WERI-Rb-1 (cell line): ENCODE measurements at places on chromosomes 6 and 20.

- DNase-seq: no peak
Measured at GRCh38 chr6:25061289-25061936, 125.7 kb upstream of the RIPOR2 start.

DNA sequence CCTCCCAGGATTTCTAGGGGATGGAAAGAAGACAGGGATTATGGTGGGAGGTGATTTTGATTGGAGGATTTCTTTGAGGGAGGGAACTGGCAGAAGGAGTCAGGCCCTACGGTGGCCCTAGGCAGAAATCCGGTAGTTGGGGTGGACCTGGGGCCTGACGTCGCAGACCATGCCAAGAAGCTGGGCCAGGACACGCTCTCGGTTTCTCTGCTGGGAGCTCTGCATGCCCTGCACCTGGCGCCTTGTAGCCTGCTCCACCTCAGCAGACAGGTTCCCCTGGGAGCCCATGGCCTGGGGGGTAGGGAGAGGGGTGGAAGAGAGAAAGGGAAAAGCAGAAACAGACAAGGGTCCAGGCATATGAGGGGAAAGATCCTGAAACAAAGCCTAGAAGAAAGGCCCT lies 1.1 kb downstream of the ATP6V1G2 start:
- DNase-seq: peak; percentile 81

- DNase-seq: peak; percentile 70
Measured at GRCh38 chr20:2872459-2873009, 747 bp upstream of the PTPRA start.

GRCh38 chr6:106100755-106101154 lies 14.6 kb downstream of the PRDM1 start:
- DNase-seq: no peak

- no peak for DNase-seq
Measured at GRCh38 chr6:134816780-134817179, 133.1 kb downstream of the ALDH8A1 start.

DNA sequence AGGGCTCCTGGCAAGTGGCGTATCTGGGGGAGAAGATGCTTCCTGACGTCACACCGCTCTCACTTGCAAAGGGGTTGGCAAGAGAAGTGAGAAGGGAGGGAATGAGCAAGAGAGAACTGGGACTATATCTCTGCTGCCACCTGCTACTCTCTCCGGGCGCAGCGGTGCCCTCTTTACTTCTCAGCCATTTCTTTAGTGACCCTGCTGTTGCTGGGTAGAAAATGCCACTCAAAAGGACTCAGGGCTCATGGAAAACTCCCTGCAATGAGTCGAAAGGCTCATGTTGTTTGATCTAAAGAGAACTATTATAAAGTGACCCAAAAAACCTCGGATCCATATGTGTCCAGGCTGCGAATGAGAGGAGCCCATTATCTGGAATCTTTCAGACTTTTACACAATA lies 401.8 kb downstream of the SAMD5 start:
- no peak for DNase-seq

GRCh38 chr6:125789576-125790357 lies 993 bp upstream of the NCOA7 start:
- peak; percentile 51 for DNase-seq

DNA sequence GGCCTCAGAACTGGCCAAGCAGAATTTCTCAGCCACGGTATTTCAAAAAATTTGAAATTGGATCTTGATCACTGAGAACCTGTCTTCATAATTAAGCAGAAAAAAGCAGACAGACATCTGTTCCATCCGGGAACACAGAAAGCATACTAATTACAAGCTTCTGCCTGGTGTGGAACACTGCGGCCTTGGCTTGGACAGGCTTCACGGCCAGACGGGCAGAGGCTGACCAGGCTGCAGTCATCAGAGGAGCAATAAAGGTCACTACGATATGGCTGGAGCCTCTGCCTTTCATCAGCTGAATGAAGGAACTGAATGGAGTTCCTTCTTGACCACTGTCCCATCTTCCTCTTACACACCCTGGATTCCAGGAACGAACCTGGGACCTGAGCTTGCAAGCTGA lies 3.9 kb upstream of the NRSN1 start:
- DNase-seq: no peak

DNA sequence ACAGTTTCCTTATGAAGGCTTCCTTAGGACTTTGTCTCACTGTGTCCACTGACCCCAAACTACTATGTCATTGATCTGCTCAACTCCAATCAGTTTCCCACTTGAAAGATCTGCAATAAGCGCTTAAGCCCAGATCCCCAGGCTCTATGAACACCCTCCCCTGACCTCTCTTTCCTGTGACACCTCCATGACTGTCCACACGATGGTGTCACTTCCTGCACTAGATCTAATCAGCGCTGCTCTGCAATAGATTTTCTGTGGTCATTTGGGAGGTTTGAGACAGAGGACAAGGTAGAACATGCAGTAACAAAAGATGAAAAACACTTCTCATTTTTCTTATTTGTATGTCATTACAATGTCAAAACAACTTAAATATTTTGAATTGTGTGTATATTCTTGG lies 304.6 kb upstream of the AGPAT4 start:
- DNase-seq: peak; percentile 54

- no peak for DNase-seq
Measured at GRCh38 chr20:3134151-3134550, 25.5 kb downstream of the FASTKD5 start.

DNA sequence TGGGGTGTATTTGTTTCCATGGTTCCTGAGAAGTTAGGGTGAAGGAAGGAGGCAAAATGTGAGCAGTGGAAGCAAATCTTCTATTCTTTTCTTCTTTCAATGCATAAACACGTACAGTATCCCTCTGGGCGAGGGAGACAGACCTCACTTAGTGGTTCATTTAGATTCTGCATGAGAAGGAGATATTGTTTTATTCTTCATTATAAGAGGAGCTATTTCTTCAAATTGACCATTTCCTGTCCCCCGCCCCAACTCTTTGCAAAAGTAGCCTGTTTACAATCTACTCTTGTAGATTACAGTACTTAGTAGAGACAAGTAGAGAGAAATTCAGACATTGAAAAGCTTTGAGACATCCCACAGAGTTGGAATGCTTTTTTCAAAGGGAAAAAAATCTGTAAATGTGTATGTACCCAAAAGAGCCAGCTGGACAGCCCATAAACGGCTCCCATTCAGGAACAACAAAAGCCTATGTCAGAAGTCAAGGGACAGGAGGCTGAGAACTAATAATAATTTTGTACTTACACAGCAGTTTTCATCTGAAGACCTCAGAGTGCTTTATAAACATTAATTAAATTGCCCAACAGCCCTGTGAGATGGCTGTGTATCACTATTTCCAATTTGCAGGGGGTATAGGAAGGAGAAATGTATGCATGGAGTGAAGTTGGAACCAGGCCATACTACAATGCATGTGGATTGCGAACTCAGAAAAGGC lies 23.9 kb downstream of the CD83 start:
- DNase-seq: no peak

DNA sequence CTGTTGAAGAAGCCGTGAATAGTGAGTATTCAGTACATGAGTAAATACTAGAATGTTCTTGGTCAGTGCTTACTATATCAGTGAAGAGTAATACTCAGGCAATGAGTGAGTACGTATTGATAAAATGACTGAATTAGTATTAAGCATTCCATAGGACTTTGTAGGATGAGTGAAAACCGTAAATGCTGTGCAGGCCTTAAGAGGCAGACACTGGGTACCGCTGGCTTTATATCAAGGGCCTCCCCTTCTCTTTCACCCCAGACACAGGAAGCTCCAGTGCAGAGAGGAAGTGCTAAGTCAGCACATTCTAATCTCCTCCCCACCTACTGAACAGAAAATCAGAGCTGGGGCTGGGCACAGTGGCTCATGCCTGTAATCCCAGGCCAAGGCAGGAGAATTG lies 24.2 kb downstream of the POFUT1 start:
- DNase-seq: no peak

DNA sequence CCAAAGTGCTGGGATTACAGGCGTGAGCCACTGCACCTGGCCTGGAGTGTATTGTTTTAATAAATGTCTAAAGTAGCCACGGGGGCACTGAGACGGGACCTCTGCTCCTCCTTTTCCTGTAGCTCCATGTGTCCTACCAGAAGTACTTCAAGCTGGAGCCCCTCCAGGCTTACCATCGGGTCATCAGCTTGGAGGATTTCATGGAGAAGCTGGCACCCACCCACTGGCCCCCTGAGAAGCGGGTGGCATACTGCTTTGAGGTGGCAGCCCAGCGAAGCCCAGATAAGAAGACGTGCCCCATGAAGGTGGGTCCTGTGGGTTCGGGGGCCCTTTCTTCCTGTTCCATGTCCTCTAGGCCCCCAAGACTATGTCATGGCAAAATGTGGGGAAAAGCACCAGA lies 7.5 kb downstream of the POFUT1 start:
- DNase-seq: no peak

DNA sequence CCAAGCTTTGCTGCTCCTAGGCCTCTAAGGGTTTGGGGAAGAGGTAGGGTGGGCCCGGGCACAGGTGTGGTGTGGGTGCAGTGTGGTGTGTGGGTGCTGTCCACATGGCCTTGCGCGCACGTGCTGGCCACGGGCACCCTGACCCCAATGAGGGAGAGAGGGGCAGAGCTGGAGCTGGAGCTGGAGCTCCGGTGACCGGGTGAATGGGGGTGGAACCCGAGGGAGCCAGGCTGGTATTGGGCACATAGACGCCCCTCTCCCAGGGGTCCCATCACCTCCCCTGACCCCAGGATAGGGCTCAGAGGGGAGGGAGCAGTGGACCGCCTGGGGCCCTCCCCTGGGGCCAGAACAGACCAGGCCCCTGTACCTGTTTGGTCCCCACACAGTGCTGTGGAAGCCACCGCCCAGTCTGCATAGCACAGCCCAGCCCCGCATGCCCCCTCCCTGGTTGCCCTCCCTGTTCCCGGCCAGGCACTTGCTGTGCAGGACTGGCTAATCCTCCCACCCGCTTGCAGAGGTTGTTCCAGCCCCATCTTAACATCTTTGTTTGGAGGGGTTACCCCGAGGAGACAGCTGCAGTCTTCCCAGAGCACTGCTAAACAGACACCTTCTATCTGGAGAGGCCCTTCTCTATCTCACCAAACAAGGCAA lies 984 bp downstream of the ADAM33 start:
- DNase-seq: no peak

DNA sequence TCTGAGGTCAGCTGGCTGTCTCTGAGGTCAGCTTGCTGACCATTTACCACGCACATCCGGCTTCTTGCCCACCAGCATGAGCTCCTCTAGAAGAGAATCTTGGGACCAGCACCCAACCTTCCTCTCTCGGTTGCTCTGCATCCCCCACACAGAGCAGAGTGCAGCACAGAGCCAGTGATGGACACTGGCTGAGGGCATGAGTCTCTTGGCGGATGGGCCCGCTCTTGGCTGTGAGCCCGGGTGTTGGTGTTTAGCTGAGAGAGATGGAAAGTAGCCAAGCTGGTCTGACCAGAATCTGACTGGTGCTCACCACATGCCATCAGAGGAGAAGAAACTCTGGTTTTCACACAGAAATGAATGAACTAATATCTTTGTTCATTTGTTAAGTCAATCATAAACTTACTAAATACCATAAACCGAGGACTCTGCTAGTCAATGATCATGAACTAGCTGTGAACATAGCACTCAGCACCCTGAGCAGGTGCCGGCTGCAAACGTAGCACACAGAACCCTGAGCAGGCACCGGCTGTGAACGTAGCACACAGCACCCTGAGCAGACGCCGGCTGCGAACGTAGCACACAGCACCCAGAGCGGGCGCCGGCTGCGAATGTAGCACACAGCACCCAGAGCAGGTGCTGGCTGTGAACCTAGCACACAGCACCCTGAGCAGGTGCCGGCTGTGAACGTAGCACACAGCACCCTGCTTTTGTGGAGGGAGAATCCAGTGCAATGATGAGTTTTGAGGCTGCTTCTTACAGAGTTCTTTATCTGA lies 10.4 kb upstream of the THBS2 start:
- no peak for DNase-seq

GRCh38 chr6:118784641-118785164 lies 109.2 kb upstream of the ASF1A start:
- no peak for DNase-seq

- DNase-seq: no peak
Measured at GRCh38 chr20:58634521-58635278, 16.4 kb upstream of the STX16 start.

- no peak for DNase-seq
Measured at GRCh38 chr6:13447949-13448724, 39.3 kb downstream of the GFOD1 start.

GRCh38 chr6:101393251-101393828 lies at the start of gene GRIK2:
GRIK2 (plus strand) TSS chr6:101393708.
- peak; percentile 82 for DNase-seq

- DNase-seq: no peak
Measured at GRCh38 chr6:74939721-74940620, 265.9 kb downstream of the COL12A1 start.

DNA sequence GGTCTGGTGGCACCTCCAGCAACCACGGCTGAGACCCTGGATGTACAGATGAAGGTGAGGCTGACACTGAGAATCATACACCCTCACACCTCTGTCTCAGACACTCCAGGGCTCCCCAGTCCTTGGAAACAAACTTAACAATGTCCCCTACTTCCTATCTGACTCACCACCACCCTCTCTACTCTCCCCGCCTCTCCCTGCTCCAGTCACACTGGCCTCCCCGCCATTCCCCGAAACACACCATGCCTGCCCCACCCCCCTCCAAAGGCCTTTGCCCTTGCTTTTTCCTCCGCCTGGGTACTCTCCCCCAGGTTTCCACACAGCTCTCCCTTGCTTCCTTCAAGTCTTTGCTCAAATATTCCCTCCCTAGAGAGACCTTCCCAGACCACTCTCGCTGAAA lies 16.3 kb downstream of the BPI start:
- no peak for DNase-seq

DNA sequence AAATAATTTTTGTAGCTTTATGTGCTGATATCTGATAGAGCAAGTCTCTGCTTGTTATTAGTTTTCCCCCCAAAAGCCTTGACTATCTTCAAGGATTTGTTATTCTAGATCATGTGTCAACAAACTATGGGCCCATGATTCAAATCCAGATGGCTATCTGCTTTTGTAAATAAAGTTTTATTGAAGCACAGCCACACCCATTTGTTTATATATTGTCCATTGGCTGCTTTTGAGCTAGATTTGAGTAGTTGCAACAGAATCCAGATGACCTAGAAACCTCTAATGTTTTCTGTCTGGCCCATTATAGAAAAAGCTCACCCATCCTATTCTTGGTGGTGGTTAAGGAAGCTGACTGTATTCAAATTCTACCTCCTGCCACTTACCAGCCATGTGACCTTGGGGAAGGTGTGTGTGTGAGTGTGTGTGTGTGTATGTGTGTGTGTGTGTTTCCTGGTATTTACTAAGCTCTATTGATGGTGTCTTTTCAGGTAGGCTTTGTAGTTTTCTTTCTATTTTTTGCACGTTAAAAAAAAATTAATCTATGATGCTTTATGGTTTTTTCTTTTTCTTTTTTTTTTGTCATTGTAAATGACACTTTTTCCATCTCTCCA lies 1.3 kb upstream of the GTSF1L start:
- no peak for DNase-seq

DNA sequence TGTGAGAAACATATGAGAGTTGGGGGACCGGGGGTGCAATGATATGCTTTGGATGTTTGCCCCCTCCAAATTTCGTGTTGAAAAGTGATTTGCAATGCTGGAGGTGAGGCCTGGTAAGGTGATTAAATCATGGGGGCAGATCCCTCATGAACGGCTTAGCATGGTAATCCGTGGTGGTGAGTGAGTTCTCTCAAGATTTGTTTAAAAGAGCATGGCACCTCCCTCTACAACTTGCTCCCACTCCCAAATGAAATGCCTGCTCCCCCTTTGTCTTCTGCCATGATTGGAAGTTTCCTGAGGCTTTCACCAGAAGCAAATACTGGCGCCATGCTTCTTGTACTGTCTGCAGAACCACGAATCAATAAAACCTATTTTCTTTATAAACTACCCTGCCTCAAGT lies 2.5 kb downstream of the DEK start:
- DNase-seq: peak; percentile 81

GRCh38 chr6:73109659-73110058 lies 115.6 kb downstream of the KHDC1L start:
- no peak for DNase-seq
